ENCODE measurements at places on chromosomes 7 and 10. TPM values are rescaled to one million over a fixed set of nuclear protein-coding genes. Genes with fewer than 3 reads are reported as not detected.
A peak's percentile ranks its signal among the peaks of the same experiment; 100 is the strongest.

DNA sequence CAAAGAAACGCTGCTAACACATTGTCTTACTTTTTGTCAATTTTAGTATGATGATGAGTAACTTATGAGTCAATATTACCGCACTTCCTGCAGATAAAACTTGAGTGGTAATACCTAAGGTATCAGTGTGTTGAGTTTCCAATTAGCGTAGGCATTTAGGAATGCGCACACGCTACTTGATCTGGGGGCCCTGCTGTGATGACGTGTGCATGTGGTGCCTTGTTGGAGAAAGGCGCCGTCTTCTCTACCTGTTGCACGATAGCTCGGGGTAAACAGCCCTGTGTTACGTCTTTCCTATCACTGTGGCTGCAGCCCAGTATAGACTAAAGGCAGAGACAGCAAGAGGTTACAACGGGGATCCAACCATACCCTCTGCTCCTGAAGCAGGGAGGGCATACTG is 476.8 kb upstream of the ADARB2 start:
- no peak for DNase-seq

DNA sequence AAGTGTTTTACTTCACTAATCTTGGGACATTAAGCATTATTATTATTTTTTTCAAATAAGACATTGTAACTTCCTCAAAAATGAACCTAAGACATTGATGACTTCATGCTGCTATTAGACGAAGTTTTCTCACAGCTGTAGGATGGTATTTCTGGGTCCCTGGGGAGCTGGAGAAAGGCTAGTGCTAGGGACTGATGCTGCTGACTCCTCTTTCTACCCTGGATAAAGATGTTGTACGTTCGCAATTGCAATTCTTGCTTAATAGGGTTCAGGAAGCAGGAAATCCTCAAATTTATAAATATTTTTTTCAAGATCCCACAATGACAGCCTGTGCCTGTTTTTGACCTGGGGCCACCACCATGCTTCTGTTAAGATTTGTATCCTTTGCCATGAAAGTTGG is 526.0 kb downstream of the CCSER2 start:
- no peak for DNase-seq

DNA sequence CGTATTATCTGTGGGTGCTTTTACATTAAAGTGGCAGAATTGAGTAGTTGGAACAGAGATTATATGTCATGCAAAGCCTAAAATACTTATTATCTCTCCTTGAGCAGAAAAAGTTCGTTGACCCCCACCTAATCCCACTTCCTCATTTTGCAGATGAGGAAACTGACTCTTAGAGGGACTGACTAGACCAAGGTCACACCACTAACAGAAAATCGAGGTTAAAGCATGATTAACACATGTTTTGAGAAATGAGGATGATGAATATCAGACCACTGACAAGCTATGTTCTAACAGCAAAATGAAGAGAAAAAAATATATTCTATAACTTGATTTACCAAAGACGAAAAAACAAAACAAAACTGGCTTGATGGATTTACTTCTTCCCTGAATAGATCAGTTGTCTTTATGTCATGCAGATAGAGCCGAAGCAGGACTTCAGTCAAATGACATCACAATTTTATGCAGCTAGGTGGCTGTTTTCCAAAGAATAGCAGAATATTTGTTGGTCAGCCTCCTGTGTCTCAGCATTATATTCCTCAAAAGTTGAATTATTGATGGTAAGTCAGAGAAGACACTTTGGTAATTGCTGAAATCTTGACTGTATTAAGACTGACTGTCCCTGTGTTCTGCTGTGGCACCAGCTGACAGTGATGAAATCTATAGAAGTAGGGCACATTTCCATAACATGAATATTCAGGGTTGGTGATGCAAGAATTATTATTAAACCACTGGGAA is 24.2 kb upstream of the SMIM30 start:
- no peak for DNase-seq

DNA sequence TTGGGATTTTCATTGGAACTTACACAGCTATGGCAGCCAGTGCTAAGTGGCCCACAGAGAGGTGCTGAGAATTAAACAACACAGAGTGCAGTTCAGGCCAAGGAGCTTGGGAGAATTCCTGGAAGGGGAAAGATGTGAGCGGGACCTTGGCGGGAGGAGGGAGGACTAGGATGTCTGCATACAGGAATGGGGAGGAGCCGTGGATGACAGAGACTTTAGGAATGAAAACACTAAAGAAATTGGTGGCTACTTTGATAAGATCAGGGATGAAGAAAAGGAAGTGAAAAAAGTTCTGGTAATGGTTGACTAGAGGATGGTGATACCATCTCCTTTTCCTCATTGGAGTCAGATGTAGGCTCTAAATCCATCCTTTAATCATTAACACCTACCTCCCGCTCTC is 234.2 kb upstream of the FZD8 start:
- DNase-seq, result no peak

DNA sequence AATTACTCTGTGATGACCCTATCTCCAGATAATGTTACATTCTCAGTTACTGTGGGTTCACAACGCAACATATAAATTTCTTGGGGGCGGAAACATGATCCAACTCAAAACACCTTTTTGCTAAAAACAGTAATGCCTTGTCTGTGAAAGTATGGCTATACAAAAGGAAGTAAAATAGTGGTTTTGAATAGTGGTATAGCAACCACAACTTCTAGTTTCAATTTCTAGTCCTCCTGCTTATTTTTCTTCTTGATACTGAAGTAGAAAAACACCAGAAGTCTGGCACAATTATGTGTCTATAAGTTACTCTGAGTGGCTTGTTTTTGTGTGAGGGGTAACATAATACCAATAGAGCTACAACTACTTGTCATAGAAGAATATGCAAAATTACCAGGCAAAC is 21.5 kb upstream of the ZNF800 start:
- DNase-seq, result no peak

DNA sequence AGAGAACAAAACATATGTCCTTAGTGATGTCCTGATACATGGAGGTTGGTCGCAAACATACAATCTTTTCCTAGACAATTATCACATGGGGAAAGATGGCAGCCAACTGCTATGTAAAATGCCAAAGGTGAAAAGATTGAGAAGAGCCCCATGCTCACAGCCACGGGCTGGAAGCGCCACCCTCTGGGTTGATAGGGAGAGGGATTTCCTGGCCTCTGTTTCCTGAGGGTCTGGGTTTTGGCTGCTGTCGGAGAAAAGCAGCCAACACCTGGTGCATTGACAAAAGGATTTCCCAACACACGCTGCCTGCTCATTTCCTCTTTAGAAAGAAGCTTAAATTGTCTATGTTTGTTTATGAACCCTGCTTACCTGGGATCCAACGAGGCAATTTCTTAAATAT is 43.8 kb downstream of the ITIH5 start:
- no peak for DNase-seq

Gene ZCWPW1
- 3.5 TPM for total RNA-seq

Gene FGFBP3
- total RNA-seq, result 0.71 TPM

DNA sequence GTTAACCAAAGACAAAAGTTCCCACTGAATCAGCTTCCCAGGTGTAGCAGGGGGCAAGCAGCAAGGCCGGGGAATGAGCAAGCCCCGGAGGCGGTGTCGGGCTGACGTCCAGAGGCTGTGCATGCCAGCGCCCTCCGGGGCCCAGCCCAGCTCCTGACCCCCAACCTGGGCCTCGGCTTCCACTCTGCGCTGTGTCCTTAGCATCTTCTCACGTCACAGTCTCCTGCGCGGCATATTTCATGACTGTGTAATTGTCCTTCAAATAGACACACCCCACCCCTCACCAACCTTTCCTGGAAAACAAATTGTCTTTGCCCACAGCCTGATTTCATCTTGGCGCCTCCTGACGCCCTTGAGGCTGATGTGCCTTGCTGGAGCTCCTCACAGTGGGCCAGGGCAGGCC is 133.5 kb downstream of the RGS10 start:
- peak; percentile 63 for DNase-seq

- DNase-seq, result peak; percentile 56
These were observed 11.7 kb downstream of the VSIR start for GRCh38 chr10:71761541-71762113.

Gene CUBN
- total RNA-seq, result 1.3 TPM

DNA sequence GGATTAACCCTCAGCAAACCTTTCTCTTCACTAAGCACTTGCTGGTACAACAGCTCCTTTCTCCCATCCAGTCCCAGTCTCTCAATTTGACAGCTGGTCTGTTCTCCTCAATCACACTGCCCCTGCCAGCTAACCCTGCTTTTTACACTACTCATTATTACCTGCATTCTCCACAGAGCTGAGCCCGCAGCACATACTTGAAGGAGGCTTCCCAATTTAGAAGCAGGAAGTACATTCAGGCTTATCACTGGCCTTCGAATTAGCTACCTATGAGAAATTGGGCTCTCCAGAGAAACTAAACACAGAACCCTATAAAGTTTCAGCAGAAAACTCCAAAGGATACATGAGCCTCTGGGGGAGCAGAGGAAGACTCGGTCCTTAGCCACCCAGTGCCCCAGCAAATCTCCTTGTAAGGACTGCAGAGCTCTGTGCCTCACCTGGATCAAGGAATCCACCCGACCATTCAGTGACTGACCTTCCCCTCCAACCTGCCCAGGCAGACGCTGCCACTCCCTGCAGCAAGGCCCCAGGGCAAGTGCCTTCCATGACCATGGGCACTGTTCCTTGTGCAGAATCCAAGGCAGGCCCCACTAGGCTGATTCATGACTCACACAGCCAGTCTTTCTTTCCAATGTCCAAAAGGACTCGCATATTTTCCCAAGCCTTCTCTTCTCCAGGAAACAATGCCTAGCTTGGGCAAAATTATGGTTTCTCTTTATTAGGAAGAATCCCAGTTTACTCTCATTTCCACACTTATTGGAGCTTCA is 68.0 kb downstream of the VOPP1 start:
- no peak for DNase-seq

DNA sequence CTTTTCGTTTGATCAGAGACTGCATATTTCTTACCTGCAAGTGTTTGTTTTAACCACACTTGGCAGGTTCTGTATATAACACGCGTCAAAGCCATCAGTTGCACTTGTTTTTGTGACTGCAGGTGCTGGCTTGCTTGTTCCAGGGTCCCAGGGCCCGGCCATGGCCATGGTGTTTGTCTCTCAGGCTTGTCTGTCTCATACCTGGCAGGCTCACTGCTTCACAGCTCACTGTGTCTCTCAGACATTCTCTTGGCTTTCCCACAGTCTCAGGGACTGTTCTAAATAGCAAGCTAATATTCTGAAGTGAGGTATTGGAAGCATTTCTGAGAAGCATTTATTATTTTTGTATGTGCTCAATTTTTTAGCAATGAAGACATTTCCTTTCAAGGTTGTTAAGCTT is 46.9 kb downstream of the GPR141 start:
- DNase-seq, result no peak

- DNase-seq, result no peak
These were observed 131.5 kb downstream of the RPS24 start for GRCh38 chr10:78165172-78165571.

Gene ZC3HAV1L
- total RNA-seq, result 5.4 TPM

GRCh38 chr10:132471125-132471451 is 66.5 kb upstream of the INPP5A start:
- peak; percentile 14 for DNase-seq

Gene HOXA4
- 0.39 TPM for total RNA-seq

- no peak for DNase-seq
These were observed 42.2 kb downstream of the MAD1L1 start for GRCh38 chr7:2190531-2190930.

Gene EN2
- total RNA-seq, result 0.35 TPM

DNA sequence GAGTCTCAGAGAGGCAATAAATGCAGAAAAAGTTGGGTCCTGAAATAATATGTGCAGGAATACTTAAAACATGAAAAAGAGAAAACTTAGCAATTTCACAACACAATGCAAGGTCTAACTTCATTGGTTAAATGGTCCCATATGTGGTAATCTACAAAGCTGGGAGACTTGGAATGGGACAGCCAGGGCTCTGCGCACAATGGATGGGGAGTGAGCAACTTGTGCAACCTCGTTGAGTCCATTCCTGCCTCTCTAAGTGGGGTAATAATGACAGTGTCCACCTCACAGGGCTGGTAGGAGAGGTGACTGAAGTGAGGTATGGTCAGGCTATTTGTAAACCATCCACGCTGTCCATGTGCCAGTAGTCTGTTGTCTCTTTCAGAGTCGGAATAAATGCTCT is 11.8 kb upstream of the EMX2 start:
- no peak for DNase-seq

- DNase-seq, result no peak
These were observed 15.9 kb downstream of the ACTA2 start for GRCh38 chr10:88936656-88937055.

- DNase-seq, result no peak
These were observed 55.4 kb downstream of the EEPD1 start for GRCh38 chr7:36208426-36208825.

Gene PPIF
- 91.8 TPM for total RNA-seq

Gene MYPN
- total RNA-seq, result 134 TPM

- DNase-seq, result no peak
These were observed 26.8 kb upstream of the CACUL1 start for GRCh38 chr10:118781541-118781940.

Gene BMS1
- 12.4 TPM for total RNA-seq

GRCh38 chr7:157946398-157947060 is 609.7 kb downstream of the DNAJB6 start:
- no peak for DNase-seq

- peak; percentile 41 for DNase-seq
These were observed 16.5 kb downstream of the AIFM2 start for GRCh38 chr10:70115948-70116682.

Gene DMBT1
- total RNA-seq, result 0.06 TPM

DNA sequence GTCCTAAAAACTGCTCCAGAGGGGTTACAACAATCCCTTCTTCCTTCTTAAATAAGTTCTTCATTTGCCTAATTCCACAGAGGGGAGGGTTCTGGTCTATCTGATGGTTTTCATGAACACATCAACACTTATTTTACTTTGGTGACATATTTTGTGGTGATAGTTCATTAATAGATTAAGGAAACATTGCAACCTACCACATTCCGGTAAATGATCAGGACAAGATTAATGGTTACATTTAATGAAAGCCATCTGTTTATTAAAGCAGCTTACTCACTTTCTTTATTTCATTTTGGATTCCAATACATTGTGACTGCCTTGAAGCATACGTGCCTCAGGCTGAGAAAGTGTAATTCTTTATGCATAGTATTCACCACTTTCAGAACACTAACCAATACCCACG is 101.0 kb downstream of the SKIDA1 start:
- DNase-seq, result no peak

DNA sequence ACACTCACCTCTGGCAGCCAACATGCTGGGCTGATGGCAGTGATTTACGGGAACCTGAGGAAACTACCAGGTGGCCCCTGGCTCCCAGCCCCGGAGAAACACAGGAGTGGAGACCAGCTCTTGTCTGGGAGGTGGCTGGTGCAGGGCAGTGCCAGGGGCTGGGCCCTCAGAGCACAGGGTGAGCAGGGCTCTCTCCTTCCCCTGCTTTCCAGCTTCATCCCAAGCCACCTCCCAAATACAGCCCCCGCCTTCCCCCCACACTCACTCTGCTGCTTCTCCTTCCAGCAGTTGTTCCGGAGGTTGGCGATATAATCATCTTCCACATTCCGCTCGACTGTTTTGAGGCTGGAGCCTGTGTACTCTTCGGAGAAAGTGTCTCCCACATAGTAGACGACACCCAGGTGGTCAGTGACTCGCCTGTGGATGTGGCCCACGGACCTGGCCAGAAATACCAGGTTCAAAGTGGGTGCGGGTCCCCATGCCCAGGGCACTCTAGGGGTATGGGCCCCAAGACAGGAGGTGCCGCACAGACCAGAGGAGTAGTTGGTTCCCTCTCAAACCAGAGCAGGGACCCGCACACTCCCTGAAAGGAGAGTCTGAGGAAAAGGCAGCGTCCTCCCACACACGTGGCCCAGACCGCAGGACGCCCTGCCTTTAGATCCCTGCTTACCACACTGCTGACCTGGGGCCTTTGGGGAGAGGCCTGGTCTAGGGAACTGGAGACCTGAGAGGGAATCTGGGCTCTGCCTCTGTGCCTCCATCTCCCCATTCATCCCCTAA is 18.3 kb downstream of the DNAJB12 start:
- DNase-seq, result peak; percentile 54

- DNase-seq, result no peak
These were observed 64.4 kb downstream of the NPTX2 start for GRCh38 chr7:98681511-98681910.
